Activated naive CD8-positive, alpha-beta T cell treated with anti-CD3 and anti-CD28 coated beads for 36 hours (primary cell): ENCODE measurements at places on chromosomes 1 and 21.

DNA sequence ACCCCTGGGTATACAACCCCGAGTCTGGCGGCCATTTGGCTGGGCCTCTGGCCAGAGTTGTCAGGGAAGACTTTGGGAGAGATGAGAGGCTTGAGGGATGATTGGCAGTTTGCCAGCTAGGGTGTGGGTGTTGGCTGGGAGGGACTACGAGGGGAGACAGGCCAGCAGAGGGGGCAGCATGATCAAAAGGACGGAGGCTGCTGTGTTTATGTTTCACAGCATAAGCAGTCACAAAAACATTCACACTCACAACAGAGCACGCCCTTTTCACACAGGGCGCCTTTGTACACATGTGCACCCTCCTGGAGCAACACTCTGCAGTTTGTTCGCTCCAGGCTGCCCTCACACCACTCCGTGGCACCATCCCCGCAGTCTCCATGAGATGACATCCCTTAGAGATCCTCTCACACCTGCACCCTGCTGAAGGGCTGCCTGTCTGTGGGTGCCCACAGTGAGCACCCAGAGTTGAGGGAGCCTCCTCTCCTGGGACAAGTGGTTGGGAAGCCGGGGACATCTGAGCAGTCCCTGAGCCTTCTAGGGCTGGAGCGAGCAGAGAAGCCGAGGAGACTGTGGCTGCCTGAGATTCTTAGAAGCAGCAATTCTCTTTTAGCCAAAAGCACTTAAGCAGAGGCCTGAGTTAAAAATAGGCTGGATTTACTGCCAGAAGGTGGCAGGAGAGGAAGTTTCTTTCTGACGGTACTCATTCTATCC lies 15.4 kb downstream of the EFNA3 start:
- no peak for DNase-seq

DNA sequence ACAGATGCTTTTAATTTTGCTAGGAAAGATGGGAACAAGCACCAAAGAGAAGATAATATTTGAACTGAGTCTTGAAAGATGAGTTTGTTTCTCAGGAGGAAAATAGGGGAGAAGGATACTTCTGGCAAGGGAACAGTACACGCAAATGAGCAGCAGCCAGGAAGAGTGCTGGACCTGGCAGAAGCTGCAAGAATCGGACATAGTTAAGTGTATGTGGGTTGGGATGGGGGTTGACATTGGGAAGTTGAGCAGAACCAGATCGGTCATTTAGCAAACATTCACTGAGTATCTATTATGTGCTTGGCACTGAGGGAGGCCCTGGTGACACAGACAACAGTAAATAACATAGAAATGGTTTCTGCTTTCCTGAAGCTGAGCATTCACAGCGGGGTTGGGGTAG lies 198.8 kb downstream of the PLPP3 start:
- DNase-seq: no peak

DNA sequence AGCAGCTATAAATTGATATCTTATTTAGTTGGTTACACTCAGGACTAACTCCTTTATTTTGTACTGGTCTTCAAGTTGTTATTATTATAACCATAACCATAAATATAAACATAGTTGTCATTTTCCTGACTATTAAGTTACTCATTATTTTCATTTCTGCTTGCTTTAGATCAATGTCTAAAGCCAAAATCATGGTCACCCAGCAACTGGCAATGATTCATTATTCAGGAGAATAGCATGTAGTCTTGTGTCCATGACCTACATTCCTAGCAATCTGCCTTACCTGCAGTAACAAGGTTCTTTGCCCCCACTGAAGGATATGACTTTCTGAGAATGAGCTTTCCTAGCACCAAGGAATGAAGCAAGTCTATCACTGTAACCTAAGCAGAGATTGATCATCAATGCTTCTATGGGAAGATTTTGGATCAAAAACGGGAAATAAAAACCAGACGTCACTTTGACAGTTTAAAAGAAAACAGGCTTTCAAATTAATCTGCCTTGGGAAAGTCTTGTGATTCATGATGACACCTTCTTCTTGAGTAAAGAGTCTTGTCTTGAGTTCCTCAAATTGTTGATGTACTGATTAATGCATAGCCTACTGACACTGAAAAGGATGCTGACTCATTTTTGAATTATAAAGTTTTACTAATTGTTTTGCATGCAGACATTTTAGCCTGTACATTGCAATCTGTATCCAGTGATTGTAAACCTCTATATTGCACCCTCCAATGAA lies 203.3 kb upstream of the IVNS1ABP start:
- no peak for DNase-seq

GRCh38 chr1:194372266-194372665 lies 1185.9 kb upstream of the B3GALT2 start:
- no peak for DNase-seq

DNA sequence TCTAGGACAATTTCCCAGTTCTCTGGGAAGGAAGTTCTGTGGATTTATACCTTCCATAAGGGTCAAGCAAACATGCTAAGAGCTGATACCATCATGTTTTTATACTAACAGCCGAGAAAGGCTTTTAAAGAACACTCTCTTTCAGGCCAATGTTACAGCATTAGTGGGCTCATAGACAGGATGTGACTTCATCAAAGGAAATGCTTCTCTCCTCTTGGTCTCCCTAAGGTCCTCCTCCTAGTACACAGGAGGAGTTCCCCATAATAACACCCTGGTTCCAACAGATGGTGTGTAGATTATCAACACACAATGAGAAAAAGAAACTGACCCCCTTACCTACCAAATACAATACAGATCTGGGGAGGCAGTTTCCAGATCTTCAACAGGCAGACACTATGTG lies 26.7 kb upstream of the GLIS1 start:
- no peak for DNase-seq

GRCh38 chr1:58353168-58353567 lies 193.4 kb downstream of the OMA1 start:
- no peak for DNase-seq

DNA sequence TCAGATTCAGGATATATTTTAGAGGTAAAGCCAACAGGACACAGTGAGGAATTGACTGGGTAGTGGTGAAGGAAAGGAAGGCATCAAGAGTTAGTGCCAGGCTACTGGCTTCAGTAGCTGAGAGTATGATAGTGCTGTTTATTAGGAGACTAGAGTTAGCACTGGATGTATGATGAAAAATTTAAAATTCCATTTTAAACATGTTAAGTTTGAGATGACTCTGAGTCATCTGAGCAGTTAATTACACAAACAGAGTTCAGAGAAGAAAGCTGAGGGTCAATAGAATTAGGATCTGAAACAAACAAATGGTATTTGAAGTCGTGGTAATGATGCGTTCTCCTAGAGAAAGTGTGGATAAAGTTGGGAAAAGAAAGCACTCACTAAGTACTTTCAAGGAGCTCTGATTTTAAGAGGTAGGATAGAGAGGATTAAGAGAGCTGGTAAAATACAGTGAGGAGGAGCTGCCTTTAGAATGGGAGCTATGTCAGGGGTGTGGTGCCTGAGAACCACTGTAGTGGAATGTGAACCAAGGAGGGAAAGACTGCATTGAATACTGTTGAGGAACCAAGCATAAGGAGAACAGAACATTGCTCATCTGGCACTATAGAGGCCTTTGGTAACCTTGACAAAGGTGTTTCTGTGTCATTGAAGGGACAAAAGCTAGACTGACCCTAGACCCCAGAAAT lies 21.7 kb upstream of the SHCBP1L start:
- DNase-seq: no peak

- no peak for DNase-seq
These were observed 109.8 kb downstream of the ELAVL4 start for GRCh38 chr1:50218344-50219120.

DNA sequence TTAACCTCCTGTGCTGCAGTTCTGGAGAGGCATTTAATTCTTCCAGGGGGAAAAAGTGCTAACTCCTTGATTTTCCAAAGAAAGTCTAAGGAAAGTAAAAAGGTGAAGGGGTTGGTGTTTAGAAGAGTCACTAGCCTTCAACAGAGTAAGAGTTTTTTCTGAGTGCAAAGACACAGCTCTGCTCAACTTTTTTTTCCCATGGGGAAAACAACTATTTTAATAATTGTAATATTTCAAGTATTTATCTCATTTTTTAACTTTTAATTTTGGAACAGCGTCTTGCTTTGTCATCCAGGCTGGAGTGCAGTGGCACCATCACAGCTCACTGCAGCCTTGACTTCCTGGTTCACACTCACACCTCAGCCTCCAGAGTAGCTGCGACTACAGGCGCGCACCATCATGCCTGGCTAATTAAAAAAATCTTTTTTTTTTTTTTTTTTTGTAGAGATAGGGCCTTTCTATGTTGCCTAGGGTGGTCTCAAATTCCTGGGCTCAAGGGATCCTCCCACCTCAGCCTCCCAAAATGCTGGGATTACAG lies 202.6 kb downstream of the APP start:
- DNase-seq: no peak

- DNase-seq: no peak
These were observed 3.8 kb upstream of the FAM20B start for GRCh38 chr1:179021873-179022272.

- no peak for DNase-seq
These were observed 33.4 kb upstream of the ATP1B1 start for GRCh38 chr1:169072945-169073725.

DNA sequence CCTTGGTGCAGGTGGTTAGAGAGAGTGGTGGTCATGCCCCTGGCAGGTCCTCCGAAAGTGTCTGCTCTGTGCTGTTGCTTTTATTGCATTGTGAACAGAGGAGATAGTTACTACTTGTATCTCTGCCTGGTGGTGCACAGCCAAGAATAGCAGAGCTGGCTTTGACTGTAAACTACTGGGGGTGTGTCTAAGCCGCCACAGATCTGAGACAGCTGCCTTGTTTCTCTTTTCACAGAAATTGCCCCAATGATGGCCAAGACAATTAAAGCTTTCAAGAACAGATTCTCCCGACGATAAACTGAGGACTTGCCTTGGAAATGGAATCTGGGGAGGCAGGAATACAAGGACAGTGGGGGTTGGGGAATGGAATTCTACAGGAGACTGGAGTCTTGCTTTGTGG lies 16.0 kb downstream of the ELOA start:
- no peak for DNase-seq

DNA sequence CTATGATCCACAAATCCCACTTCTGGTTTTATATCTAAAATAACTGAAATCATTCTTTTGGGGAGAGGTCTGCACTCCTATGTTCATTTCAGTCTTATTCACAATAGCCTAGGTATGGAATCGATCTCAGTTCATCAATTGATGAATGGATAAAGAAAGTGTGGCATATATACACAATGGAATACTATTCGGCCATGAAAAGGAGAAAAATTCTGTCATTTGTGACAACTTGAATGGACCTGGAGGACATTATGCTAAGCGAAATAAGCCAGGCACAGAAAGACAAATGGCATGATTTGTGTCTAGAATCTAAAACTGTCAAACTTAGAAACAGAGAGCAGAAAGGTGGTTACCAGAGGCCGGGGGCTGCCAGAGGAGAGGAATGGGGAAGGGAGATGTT lies 5.4 kb upstream of the KRTAP10-8 start:
- no peak for DNase-seq

GRCh38 chr1:172320733-172321132 lies 99.8 kb upstream of the C1orf105 start:
- DNase-seq: no peak

GRCh38 chr21:18007121-18007520 lies 188.0 kb upstream of the C21orf91 start:
- no peak for DNase-seq

DNA sequence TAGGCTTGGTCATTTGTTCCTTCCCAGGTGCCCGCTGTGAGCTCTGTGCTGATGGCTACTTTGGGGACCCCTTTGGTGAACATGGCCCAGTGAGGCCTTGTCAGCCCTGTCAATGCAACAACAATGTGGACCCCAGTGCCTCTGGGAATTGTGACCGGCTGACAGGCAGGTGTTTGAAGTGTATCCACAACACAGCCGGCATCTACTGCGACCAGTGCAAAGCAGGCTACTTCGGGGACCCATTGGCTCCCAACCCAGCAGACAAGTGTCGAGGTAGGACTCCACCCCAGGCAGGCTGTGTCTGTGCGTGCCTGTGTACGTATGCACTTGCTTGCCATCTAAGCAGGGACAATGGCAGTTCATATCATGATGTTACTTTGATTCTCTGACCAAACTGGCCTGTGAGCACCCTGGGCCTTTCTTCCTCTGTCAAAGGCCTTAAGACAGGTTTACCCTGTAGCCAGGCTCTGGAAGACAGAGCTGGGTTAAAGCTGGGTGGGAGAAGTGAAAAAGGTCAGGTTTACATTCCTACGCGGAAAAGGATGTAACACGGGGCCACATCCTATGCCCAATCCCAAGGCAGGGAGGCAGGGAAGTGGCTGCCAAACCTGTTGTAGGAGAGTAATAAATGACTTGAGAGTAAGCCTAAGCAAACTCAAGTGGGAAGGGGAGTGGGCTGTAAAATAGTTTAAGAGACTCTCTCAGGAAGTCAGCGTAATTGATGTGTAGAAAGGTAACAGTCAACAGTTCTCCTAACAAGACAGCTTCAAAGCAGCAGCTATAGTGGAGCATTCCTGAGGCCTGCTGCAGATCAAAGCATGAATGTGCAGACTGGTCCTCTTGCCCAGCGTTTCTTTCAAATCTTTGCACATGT lies 42.5 kb downstream of the LAMC2 start:
- no peak for DNase-seq

GRCh38 chr1:224387302-224387912 lies 30.7 kb downstream of the CNIH4 start:
- DNase-seq: no peak

DNA sequence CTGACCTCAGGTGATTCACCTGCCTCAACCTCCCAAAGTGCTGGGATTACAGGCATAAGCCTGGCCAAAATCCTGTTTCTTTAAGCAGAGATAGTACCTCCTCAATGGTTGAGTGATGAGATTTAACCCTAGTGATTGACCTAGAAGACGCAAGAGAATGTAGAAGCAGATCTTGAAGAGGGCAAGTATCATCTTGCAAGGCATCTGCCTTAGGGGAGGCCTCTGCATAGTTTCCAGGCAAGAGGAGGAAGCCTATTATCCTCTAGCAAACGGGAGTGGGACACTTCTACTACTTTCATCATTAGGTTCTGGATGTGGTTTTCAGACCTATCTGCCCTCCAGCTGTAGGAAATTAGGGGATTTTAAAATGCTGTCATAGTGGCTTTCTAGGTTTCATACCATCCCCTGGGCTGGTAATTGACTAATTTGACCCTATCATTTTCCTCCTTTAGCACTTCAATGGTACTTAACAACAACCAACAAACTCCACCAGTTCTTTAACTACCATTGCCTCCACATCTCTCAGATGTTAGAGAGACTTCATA lies 10.0 kb upstream of the TRIM62 start:
- DNase-seq: no peak

- DNase-seq: no peak
These were observed 19.4 kb downstream of the LGALS8 start for GRCh38 chr1:236543065-236543669.

DNA sequence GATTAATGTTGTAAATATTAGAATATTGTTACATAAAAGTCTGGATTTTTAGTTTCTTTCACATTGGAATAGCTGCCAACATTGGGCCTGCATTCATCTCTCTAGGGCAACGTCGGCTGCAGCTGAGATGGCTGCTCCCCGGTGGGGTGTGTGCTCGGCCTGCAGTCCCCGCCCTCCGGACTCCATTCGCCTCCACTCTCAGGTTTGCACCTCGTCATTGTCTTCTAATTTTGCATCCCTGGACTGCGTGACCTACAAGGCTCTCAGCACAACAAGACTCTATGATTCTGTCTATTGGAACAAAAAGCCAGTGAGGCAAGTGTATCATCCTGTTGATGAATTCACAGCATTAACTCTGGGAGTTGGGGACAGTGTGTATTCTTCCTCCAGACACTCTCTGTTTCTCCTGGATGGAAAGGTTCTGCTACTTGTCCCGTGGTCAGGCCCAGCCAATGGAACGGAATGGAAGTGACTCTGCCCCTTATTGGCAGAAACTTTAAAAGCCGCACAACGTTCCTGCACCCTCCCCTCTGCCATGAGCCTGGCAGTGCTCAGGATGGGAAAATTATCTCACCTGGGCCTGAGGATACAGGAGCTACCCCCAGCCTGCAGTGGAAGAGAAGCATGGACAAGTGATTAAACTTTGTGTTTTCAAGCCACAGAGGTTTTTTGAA lies 105.0 kb upstream of the SAMD11 start:
- DNase-seq: no peak
